MV-4-11 (cell line): ENCODE measurements at places on chromosomes 6 and 20.

DNA sequence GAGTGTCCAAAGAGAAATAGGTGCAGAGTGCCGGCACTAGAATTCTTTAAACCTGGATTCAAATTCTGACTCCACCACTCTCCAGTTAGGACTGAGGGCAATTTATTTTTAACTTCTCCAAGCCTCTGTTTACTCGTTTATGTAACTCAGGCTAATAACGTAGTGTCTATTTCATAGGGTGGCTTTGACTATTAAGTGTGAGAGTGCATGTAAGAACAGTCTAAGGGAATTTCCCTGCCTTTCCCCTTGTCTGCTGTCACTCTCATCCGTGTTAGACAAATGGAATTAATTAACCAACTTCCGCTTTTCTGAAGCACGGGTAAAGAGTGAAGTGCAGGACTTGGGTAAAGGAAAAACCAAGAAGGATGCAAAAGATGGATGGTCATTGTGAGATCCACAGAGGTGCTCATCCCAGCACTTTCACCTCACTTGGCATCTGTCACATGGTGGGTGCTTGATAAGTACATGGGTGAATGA, 4.1 kb upstream of the ZKSCAN8 start:
- DNase-seq = peak; percentile 67

GRCh38 chr6:15368873-15369272, 123.0 kb downstream of the JARID2 start:
- DNase-seq = no peak

- no peak for DNase-seq
These were observed 230.6 kb downstream of the FNDC1 start for GRCh38 chr6:159399751-159400221.

- no peak for DNase-seq
These were observed 129.7 kb downstream of the FAXC start for GRCh38 chr6:99219788-99220187.

DNA sequence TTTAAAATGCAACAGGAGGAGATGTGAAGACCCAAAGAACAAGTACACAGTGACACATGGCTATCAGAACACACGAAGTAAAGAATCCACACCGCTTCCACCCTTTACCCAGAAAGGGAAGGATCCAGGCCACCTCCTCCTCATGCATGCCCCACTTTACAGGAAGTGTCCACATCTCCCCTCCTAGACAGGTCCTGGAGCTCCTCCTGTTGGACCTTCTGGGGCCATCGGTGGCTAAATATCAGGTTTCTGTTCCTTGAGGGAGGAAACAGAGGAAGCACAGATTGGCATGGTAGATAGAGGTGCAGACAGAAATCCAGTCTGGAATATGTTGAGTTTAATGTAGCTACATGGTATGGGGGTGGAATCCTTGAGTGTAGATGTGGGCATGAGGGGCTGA, 10.9 kb downstream of the NINL start:
- peak; percentile 64 for DNase-seq

GRCh38 chr20:37944456-37944981, 41.6 kb downstream of the VSTM2L start:
- DNase-seq = no peak

DNA sequence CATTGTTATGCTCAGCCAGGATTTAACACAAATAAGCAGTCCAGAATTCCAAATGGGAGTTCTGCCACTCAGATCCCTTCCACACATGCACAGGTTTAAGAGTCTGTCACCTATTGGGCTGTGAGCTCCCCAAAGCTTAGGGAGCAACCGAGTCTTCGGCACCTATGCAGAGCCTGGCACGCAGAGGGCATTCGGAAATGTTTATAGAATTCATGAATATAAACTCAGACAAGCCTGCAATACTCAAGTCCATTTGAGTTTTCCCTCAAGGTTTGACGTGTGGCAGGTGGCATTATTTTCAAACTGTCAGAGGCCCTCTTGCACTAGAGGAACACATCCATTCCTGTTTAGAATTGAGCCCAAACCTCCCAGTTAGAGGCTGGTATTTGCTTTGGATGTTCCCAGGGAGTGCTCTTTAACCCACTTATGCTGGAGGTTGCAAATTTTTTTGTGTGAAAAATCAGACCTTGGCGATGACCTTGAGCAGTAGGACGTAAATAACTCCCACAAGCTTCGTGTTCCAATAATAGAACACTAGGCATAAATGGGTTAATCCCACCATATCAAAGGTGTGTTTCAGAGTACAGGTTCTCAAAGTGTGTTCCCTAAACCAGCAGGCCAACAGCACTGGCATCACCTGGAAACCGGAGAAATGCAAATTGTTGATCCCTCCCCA, 28.1 kb downstream of the MAP1LC3A start:
- no peak for DNase-seq

DNA sequence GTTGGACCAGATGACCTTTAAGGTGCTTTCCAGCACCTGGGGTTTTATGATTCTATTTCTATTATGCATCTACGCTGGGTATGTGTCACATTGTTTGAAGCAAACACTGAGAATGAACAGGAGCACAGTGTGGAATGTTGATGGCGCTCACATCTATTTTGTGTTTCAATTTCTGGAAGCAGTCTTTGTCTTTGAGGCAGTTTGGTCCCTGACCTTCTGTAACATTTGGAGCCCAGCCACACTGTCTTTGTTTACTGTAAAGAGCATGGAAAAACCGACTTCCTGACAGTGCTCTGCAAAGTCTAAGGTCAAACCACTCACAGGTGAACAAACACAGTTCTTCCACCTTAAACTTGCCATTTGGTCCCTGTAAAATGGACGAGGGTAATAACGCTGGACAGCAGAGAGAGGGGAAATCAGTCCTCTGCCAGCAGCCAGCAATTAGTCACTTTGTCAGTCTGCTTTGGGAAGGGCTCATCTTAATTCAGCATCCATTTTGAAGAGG, 155.5 kb downstream of the PRL start:
- DNase-seq = no peak

GRCh38 chr6:101509536-101509935, 116.0 kb downstream of the GRIK2 start:
- DNase-seq = no peak
